ENCODE measurements at places on chromosomes 12 and 14.

DNA sequence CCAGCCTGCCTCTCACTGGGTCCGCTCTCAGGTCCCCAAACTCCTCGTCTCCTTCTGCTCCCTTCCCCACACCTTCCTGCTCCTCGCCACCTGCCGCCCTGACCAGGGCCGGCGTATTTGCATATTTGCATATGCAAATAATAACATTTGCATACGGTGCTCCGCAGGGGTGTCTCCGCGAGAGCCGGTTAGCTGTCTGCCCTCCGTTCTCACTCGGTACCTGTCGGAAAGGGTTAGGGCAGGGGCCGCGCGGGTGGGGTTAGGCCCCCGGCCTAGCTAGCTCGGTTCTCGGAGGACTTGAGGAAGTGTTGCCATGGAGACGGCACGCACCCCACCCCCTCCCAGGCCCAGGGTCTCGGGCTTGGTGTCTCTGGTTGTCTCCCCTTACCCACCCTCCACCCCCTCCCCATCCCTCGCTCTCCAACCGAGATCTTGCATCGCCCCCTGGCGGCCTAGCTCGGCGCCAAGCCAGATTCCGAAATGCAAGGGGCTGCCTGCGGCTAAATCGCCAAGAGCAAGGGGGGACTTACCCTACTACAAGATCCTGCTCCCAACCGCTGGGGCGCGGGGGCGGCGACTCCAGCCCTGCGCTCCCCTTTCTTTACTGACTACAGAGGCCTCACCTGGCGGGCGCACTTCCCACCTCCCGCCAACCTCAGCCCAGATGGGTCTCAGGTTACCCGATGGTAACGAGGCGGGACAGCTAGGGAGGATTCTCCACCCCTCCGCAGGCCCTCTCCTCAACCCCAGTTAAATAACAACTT lies 8.1 kb downstream of the STAC3 start:
- peak; percentile 75 for DNase-seq

DNA sequence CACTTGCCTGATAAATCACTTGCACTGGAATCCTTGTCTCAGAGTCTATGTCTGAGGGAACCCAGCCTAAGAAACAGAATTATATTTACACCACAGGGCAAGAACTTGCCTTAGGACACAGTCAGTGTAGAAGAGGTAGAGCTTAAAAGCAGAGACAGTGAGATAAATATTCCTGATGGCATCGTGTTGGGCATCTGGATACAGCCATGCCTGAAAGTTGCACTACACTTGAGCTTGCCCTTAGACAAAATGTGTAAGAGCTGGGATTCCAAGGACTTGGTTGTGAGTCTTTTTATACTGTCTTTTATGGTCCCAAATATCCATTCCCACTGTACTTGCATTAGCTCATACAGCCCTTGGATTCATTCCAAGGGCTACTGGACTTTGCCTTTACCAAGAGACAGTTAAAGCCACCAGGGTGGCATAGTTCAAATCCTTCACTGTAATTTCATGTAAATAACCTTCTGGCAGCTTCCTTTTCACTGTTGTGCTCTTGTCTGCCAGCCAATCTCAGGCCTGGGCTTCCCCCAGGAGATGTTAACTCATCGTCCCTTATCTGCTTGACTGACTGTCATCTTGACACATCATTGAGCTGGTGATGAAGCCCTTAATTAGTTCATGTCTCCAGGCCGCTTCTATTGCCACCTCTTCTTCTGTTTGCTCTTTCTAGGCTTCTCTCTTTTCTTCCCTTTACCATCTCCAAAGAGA lies 577.9 kb upstream of the TBX3 start:
- no peak for DNase-seq

DNA sequence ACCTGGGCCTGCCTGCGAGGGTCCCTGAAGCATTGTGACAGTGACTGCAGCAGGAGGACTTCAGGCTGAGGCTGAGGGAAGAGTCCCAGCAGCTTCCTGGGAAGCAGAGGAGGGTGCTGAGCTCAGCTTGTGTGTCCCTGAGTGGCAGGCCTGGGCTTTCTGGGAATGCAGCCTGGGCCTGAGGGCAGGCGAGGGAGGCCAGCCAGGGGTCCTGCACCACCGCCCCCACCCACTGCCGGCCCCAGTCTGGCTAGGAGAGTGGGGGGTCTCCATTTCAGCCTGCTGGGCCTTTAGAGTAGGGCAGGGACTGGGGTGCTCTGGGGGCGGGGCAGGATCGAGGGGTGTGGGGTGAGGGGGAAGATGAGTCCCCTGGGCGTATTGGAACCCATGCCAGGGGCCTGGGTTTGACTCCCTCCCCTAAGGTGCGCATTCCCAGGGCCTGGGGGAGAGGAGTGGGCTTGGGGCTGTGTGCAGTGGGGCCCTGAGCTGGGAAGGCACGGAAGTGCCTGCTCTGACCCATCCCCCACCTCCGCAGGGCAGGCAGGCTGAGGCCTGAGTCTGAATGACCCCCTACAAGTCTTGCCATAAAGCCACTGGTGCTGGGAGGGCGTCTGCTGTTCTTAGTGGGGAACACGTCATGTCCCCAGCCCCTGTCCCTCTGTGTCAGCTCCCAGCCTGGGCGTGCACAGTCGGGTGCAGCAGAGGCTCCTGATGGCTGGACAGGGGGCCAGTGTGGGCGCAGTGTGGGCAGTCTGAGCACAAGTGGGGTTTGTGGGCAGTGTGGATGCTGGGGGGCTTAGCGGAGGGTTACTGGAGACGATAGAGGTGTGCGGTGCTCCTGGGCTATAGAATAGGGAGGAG lies 46.4 kb downstream of the KRT80 start:
- DNase-seq: no peak

GRCh38 chr12:66898700-66899469 lies 220.0 kb upstream of the GRIP1 start:
- no peak for DNase-seq

- DNase-seq: no peak
Observed at GRCh38 chr12:54253240-54253639, 26.7 kb downstream of the CBX5 start.

GRCh38 chr12:51368640-51369517 lies 22.3 kb downstream of the GALNT6 start:
- DNase-seq: peak; percentile 89

DNA sequence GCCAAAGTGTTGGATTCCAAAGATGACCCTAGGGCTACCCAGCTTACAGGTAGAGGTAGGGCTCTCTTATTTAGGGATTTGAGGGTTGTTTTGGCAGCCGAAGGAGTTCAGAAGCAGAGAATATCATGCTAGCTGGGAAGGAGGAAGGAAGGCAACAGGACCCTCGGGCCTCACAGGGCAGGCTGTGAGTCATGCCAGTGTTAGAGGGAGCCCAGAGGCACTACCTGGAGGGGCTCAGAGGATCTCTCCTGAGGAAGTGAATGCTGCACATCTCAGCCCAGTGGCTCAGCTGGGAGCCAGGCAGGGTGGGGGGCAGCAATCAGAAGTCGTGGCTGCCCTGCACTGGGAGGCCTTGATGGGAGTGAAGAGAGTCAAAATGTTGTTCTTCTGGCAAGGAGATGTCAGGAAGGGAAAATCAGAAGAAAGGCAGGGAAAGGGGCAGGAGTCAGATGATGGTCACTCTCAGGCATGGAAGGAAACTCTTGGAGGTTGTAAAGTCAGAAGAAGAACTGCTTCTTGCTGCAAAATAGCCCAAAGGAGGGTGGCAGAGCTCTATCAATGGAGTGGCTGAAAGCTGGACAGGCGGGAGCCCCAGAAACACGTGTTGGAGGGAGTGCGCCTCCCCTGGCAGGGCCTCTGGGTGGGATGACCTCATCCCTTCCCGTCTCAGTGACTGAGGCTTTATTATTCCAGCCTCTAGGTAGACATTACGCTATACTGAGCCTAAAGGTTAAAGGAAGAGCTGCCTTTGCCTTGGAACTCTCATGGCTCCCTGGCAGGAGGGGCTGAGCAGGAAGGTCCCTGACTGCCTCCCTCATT lies 141.3 kb downstream of the SMOC1 start:
- DNase-seq: no peak
